SW 1271 (cell line): ENCODE measurements at places on chromosomes 2 and 18.

- no peak for DNase-seq
These were observed 17.9 kb upstream of the ARHGAP25 start for GRCh38 chr2:68716604-68717304.

GRCh38 chr2:11807156-11808015 is 61.0 kb downstream of the LPIN1 start:
- DNase-seq: no peak

DNA sequence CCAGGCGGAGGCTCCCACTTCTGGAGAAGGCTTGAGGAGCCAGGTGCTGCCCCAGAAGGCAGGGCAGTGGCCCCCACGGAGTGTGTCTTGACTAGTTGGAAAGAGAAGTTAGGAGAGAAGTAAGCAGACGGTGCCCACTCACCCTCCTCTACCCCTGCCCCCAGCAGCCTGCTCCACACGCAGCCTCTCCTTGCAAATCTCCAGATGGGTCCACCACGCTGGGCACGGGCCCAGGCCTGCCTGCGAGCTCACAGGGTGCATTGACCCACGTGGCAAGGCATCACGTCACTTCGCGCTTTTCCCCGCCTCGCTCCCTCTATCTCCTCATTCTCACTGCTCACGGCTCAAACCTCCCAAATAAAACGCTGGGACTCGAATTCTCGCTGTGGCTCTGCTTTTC is 71.8 kb upstream of the RAB12 start:
- DNase-seq: no peak

DNA sequence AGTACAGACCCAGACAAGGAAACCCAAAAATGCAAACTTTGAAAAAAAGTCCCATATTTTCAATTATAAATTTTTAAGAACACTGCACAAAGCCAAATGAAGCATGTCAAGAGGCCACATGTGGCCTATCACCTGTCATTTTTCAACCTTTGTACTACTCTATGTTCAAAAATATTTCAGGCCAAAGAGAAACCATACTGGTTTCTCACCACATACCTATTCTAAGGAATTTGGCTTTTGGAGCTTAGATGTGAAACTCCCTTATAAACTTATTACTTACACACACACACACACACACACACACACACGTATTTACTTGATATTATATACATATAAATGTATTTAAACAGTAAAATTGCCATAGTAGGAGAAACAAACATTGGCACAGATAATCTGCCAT is 338.7 kb downstream of the TXNL1 start:
- DNase-seq: no peak

- DNase-seq: no peak
These were observed 169.4 kb downstream of the GALNT1 start for GRCh38 chr18:35750929-35751328.
